Osteoblast (primary cell): ENCODE measurements at places on chromosomes 7 and 10. TPM values are rescaled to one million over a fixed set of nuclear protein-coding genes. Genes with fewer than 3 reads are reported as not detected.

The PON1 gene
- total RNA-seq, result not detected in 2 replicates

The C10orf67 gene
- not detected in 2 replicates for total RNA-seq

DNA sequence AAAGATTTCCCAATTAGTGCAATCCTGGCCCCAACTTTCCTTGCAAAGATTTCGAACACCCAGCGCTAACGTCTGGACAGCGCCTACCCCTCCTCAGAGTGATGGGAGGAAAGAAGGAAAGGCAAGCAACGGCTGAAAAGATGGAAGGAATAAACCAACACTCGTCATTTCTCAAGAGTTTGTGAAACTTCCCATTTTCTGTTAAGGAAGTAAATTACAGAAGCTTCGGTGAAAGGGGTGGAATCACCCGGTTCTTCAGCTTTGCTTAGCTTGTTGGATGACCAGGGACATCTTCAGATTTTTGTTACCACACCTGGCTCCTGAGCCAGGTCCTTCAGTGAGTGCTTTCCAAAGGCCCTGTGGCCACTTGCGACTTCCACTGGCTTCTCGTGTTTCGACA is 313.1 kb downstream of the SKIDA1 start:
- H3K36me3 ChIP-seq, result no peaks in the 10 kb centered on the region
- H3K27me3 ChIP-seq, result no peaks in the 10 kb centered on the region
- no peak overlapping the region for H3K27ac ChIP-seq
- no peak for DNase-seq
- H3K4me1 ChIP-seq, result no peaks in the 10 kb centered on the region

DNA sequence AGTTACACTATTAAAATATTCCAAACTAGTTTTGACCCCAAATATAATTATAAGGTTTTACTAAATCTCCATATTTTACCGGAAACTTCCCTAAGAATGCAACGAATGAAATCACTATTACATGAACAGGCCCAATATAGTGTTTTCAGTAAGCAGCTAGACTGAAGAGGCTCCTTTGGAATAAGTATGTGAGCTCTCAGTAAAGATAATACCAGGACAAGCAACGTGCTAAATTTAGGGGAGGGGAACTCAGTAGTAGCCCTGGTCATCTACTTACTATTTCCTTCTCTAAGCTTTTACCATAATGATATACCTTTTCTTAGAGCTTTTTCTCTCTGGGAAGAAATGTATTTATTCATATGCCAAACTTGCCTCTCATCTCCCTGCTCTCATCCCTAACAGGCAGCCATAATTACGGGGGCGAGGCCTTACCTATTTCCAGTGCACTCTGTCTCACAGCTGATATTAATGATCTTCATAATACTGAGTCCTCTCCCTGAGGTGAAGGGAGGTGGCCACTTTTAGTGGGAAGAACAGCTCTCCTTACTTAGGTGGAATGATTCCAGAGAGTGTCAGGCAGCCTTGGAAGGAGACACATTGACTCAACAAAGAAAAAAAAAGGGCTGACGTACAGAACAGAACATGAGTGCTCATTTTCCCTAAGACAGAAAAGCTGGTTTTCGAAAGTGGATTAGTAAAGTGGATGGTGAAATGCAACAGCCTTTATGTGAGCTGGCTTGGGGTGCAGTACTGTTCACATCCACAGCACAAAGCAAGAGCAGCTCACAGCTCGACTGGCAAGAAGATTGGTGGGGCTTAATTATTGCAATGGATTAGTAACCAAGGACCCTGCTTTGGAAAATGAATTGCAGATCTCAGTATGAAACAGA is 165.4 kb downstream of the GLI3 start:
- H3K27ac ChIP-seq, result no peak overlapping the region
- no peak overlapping the region for H3K4me3 ChIP-seq
- peak; percentile 62 for DNase-seq
- peaks cover 4% of the 10 kb centered on the region for H3K4me1 ChIP-seq

DNA sequence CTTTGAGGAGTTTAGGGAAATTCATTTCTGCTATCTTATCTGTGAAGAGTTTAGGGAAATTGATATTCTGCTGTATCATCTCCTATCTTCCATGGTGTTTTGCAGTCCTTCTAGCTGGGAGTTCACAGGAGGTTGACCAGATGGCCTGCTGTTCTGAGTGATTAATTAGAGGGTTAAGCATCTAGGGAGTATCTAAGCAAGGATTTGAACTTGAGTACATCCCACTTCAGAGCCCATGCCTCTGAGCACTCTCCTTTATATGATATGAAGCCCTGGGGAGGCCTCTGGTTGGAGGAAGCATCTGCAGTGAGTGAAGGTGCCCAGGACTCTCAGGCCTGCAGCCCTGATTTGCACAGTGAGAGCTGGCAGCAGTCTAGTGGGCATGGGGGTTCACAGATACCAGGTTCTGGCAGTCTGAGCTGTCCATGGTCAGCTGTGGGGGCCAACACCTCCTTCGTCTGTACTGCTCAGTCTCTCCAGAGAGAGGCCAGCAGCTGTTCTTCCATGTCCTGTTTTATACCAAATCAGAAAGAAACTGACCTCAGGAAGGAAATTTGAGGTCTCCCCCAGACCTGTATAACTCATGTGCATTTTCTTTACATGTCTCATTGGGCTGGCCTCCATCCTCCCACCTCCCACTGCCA is 156.9 kb downstream of the PLCE1 start:
- H3K27me3 ChIP-seq, result no peaks in the 10 kb centered on the region
- no peaks in the 10 kb centered on the region for H3K36me3 ChIP-seq
- H3K4me3 ChIP-seq, result no peak overlapping the region
- no peaks in the 10 kb centered on the region for H3K4me1 ChIP-seq
- H3K27ac ChIP-seq, result no peak overlapping the region

GRCh38 chr10:51012073-51012472 is 62.2 kb upstream of the PRKG1 start:
- no peak overlapping the region for H3K27ac ChIP-seq
- H3K4me3 ChIP-seq, result no peak overlapping the region
- DNase-seq, result no peak

GRCh38 chr10:48797830-48798229 is 113.2 kb downstream of the WDFY4 start:
- H3K36me3 ChIP-seq, result no peaks in the 10 kb centered on the region
- H3K27ac ChIP-seq, result no peak overlapping the region
- H3K27me3 ChIP-seq, result peaks cover 4% of the 10 kb centered on the region
- no peaks in the 10 kb centered on the region for H3K4me1 ChIP-seq

The SYT15 gene
- under 0.01 TPM in 2 replicates for total RNA-seq

The PRPS1L1 gene
- total RNA-seq, result not detected in 2 replicates

- H3K4me1 ChIP-seq, result no peaks in the 10 kb centered on the region
- DNase-seq, result no peak
- no peaks in the 10 kb centered on the region for H3K36me3 ChIP-seq
- no peak overlapping the region for H3K27ac ChIP-seq
- H3K27me3 ChIP-seq, result no peaks in the 10 kb centered on the region
Measured at GRCh38 chr7:40213856-40214255, 79.1 kb downstream of the SUGCT start.

GRCh38 chr10:73908853-73909539 is 1.9 kb upstream of the PLAU start:
- no peaks in the 10 kb centered on the region for H3K27me3 ChIP-seq
- H3K36me3 ChIP-seq, result peaks cover 12% of the 10 kb centered on the region
- H3K4me3 ChIP-seq, result no peak overlapping the region
- peak overlapping the region; percentile 91 for H3K27ac ChIP-seq
- H3K4me1 ChIP-seq, result peaks cover 59% of the 10 kb centered on the region
- DNase-seq, result peak; percentile 96

The CPA2 gene
- total RNA-seq, result not detected in 2 replicates

The FEZF1 gene
- not detected in 2 replicates for total RNA-seq

DNA sequence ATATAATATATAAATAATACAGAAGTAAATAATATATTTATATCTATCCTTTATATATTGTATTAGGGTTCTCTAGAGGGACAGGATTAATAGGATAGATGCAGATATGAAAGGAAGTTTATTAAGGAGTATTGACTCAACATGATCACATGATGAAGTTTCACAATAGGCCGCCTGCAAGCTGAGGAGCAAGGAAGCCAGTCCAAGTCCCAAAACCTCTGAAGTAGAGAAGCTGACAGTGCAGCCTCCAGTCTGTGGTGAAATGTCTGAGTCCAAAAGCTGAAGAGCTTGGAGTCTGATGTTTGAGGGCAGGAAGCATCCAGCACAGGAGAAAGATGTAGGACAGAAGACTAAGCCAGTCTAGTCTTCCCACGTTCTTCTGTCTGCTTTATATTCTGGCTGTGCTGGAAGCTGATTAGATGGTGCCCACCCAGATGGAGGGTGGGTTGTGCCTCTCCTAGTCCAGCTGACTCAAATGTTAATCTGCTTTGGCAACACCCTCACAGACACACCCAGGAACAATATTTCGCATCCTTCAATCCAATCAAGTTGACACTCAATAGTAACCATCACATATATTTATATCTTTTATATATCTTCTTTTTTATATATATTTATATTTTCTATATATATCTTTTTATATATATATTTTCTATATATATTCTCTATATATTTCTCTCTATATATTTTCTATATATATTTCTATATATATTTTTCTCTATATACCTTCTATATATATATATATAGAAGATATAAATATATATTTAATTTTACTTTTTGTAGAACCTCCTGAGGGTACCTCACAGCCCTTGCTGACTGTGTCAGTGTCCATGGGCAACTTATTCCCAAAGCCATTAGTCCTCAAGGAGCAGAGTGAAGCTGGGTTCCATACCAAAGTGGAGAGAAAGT is 24.6 kb upstream of the AKR1B10 start:
- no peaks in the 10 kb centered on the region for H3K36me3 ChIP-seq
- H3K4me1 ChIP-seq, result no peaks in the 10 kb centered on the region
- no peak overlapping the region for H3K4me3 ChIP-seq
- H3K27me3 ChIP-seq, result no peaks in the 10 kb centered on the region
- no peak for DNase-seq

DNA sequence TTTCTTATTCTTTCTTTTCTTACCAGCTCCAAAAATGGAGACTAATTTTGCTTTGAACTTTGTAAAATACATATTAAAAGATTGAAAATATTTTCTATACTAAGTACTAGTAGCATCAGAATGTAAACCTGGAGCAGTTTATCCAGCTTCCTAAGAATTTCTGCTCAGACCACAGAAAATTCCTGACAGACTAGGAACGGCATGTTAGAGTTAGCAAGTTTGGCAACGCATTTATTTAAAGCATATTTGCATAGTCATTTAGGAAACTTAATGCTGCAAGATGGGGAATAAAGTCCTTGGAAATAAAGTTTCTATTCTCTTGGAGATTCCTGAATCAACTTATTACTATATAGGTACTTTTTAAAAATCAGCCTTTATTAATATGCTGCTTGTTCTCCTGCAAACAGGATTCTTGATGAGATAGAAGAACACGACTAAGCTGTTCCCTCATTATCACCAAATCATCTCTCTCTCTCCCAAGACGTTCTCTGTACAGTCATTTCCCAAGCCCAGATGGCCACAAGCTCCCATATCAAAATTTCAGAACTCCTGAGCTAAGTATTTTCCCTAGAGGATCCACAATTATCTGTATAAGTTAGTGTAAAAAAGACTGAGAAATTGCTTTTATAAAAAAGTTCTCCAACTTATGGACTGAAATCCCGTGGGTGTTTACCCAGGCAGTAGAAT is 305.8 kb upstream of the NEBL start:
- no peak overlapping the region for H3K4me3 ChIP-seq
- no peaks in the 10 kb centered on the region for H3K27me3 ChIP-seq
- H3K4me1 ChIP-seq, result no peaks in the 10 kb centered on the region
- no peak for DNase-seq

DNA sequence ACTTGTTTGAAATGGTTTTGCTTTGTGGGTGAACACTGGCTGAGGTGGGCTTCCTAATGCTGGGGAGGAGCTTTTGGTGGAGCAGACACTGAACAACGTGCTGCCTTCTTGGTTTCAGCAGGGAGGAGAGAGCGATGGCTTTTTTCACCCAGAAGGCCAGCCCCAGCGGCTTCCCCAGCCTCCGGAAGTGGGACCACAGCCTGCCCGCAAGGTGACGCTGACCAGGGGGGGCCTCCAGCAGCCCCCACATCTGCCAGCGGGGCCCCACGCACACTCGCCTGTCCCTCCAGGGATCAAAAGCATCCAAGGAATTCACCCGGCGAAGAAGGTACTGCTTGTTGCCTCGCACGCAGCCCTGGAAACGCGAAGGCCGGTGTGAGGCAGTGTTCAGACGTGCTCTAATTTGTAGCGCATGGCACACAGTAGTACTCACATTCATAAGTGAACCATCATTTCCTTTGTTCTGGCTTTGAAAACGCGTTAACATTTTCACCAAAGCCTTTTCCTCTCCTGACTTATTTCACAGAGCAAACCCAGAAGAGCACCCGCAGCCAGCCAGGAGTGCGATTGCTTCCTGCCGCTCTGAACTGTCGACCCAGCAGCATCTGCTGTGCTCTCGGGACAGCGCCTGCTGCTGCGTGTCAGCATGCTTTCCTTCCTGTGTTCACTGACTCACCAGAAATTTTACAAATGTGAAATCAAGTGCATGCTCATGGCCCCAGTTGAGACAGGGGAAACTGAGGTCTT is 48.4 kb downstream of the SHH start:
- no peaks in the 10 kb centered on the region for H3K27me3 ChIP-seq
- H3K4me1 ChIP-seq, result no peaks in the 10 kb centered on the region
- DNase-seq, result no peak

The HYAL4 gene
- total RNA-seq, result not detected in 2 replicates

DNA sequence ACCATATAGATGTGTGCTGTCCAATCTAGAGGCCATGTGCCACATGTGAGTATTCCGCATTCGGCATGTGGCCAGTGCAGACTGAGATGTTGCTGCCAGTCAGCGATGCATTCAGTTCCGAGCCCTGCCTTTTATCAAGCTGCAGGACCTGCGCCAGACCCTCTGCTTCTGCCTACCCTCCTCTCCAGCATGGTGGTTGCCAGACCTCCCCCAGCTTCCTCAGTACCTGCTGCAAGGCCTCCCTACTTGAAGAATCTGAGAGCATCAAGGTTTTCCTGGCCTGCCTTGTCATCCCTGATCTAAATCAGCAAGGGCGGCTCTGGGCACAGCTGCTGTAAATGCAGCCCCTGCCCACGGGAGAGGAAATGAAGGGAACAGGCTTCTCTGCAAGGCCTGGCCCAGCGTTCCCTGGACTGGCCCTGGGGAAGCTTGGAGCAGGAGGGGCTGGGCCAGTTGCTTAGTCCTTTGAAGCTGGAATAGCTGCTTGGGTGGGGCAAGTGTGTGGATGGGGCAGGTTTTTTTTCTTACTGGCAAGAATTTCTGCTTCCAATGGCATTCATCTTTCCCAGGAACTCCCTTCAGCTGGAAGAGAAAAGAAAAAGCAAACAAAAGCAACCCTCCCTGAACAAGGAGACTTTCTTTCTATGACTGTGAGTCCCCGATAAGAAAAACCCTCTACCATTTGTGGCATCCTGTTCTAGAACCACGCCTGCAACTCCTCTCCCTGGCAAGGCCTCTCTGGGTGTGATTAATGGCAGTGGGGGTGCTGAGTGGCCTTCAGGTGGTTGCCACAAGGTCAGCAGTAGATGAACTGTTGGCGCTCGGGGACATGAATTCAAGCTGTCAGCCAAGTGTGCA is 93.0 kb downstream of the NHLRC2 start:
- no peak overlapping the region for H3K27ac ChIP-seq
- peaks cover 4% of the 10 kb centered on the region for H3K4me1 ChIP-seq
- H3K27me3 ChIP-seq, result no peaks in the 10 kb centered on the region
- H3K36me3 ChIP-seq, result no peaks in the 10 kb centered on the region
- DNase-seq, result no peak
